ENCODE measurements at places on chromosomes 3 and 15. TPM values are rescaled to one million over a fixed set of nuclear protein-coding genes. Genes with fewer than 3 reads are reported as not detected.
A peak's percentile ranks its signal among the peaks of the same experiment; 100 is the strongest.

The VGLL4 gene
- total RNA-seq, result 46.0 TPM

The MCF2L2 gene
- total RNA-seq, result 3.6 TPM

DNA sequence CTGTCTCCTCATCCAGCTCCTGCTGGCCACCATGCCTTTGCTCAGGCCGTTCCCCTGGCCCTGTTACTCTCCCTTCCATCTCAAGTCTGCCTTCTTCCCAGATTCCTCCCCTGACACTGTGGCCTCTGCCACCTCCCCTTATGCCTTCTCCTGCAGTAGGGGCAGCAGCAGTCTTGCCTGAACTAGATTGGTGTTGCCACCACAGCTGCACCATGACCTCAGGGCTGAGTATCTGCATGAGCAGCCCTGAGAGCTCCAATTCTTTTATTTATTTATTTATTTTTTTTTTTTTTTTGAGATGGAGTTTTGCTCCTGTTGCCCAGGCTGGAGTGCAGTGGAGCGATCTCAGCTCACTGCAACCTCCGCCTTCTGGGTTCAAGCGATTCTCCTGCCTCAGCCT, 13.8 kb upstream of the CAMP start:
- DNase-seq, result no peak

DNA sequence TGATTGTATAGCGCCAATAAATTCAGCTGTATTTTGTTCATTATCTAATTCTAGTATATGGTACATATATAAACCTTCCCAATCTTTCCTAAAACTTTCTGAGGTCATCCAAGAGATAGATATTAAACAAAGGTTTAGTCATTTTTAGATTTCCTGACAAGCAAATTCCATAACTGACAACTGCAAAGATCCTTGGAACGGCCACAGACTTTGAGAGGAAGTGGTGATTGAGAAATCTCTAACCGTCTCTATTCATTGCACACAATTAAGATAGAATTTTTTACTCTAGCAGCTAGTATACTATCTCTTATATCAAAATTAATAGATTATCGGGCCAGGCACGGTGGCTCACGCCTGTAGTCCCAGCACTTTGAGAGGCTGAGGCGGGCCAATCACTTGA, 4.7 kb downstream of the CSNK1G1 start:
- no peak for DNase-seq

GRCh38 chr3:44982817-44983216, 6.8 kb downstream of the EXOSC7 start:
- no peak for DNase-seq

DNA sequence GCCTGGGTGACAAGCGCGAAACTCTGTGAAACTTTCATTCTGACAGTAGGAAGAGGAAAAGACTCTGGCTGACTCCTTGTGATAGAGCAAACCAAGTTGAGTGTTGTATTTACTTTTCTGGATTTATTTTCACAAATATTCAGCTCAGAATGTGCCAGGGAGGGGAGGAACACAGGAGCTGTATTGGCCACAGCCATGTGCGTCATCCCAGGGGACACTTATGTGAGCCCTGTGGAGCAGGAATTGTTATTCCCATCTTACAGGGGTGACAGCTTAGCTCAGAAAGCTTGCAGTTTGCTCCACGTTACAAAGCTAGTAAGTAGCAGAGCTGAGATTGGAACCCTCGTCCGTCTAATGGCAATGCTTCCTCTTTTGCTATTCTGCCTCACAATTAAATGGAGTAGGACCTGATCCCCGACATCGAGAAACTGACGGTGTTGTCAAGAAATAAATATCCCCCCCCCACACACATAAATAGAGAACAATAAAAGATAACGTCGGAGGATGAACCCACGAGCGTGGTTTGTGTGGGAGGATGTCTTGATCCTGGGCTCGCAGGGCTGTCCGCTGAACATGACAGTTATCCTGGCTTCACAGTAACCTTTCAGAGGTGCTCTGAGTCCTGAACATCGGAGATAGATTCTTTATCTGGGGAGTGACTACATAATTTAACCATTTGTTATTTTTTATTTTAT, 151.6 kb upstream of the CTDSPL start:
- DNase-seq, result no peak

DNA sequence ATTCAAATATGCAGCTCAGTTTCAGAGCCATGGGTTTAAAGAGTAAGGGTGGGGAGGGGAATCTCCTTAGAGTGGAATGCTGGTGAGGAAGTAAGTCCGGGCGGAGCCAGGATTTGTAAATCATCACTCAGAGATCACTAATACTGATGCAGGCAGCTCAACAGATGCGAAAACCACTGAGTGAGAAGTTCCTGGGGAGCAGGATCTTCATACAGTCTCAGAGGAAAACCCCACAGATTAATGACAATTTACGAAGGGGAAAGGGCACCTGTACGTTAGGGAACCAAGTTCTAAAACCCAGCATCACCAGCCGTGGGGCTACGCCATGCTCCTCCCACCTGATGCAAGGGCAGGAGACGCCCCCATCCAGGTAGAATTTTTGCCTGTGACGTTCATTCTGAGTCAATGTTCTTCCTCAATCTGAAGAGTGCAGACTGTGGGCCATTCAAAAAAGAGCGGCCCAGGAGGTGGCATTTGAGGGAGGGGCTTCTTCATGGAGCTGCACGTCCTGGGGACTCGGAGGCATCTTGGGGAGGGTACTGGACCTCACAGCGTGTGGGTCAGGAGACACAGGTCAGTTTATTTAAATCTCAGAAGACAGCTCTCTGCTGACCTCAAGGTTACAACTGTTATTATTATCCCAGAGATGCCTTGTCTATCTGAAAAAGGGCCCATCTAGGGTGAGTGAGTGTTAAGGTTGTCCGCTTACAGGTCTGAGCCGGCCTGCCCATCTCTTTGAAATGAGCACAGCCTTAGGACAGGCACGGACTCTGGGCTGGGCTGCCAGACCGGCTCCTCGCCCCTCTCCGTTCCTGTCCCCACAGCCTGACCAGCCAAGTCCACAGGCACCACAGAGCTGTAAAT, 228.0 kb downstream of the XXYLT1 start:
- DNase-seq, result peak; percentile 5

- peak; percentile 61 for DNase-seq
Observed at GRCh38 chr3:78645628-78646310, 1122.0 kb downstream of the ROBO1 start.

DNA sequence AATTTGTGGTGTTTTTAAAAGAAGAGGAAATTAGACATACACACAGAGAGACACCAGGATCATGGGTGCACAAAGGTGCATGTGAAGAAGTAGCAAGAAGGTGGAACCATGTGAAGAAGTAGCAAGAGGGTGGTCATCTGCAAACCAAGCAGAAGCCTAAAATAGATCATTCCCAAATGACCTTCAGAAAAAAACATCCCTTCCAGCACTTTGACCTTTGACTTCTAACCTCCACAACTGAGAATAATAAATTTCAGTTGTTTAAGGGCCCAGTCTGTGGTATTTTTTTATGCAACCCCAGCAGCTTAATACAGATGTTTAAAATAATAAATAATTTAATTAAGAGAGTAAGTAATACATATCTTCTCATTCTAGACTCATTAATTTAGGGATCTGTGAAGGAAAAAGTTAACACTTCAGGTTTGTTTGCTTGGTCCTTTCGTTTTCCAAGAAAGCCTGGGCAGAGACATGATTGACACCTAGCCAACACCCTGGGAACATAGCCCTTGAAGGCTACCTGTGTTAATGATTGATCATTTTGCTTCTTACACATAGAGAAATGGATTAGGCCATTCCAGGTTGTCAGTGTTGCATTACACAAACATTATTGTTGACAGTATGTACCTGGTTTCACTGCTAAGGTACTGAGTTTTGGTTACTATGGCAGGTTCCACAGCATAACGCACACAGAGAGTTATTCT, 1331.2 kb upstream of the GBE1 start:
- DNase-seq, result no peak

GRCh38 chr15:79472446-79472845, 40.3 kb downstream of the MINAR1 start:
- DNase-seq, result no peak

- DNase-seq, result no peak
Observed at GRCh38 chr15:45471151-45471550, 51.4 kb downstream of the SLC30A4 start.

GRCh38 chr3:152269056-152269830, 514 bp downstream of the MBNL1 start:
- peak; percentile 73 for DNase-seq
